T-helper 9 cell (primary cell): ENCODE measurements at places on chromosomes 3 and 15.

- no peak for DNase-seq
Observed at GRCh38 chr3:58459160-58459559, 25.5 kb upstream of the PDHB start.

GRCh38 chr15:63630036-63630751 lies 33.0 kb downstream of the FBXL22 start:
- no peak for DNase-seq

DNA sequence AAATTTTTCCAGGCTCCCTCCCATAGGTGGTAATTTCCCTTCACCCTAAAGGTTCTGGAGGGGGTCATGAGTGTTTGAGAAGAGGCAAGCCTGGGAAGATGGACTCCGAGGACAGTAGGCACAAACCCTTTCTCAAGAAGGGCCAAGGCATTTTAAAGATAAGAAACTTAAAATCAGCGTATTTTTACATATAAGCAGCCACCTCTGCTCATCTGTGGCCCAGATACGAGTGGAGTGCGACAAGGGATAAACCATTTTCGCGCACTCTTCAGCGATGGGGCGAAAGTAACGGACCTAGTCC lies 539 bp downstream of the RASSF1 start:
- DNase-seq = no peak

- DNase-seq = no peak
Observed at GRCh38 chr3:194110483-194110882, 25.5 kb upstream of the HES1 start.

DNA sequence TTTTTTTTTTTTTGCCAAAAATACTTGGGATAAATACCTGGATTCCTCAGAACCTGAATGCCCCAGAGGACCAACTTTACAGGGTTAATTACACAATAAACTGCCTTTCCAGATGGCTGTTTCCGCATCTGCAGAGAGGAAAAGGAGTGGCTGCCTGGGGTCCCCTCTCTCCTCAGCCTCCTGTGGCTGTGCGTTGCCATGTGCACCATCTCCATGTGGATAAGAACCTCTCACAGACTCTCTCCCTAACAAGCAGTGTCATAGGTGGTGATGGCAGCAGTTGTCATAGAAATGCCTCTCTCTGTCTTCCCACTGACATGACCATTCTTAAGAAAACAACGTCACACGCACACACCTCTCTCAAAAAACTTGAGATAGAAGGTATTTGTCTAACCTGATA lies 179.4 kb downstream of the RPLP1 start:
- no peak for DNase-seq

DNA sequence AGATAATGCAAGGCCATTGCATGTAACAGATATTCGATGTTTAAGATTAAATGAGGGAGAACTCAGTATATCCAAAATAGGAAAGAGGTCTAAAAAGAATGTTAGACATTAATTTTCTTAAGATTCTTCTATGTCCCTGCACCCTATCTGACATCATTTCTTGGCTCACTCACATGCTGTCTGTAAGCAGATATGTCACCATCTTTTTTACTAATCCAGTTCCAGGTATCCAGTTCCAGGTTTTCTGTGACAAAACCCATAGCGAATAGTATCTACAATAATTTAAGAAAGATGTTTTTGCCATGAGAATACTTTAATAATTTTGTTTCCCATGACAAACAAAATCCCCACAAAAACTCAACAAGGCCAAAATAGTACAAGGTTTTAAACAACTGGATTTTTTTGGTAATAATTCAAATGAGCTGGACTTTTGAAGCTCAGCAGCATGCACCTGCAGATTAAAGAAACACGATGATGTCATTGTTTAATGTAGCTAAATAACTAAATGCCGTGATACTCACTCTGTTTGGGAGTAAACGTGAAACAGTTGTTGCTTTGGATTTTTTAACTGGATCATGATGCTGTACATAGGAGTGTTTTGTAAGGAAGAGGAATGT lies 867.6 kb downstream of the EPHA3 start:
- no peak for DNase-seq

- DNase-seq = no peak
Observed at GRCh38 chr3:174340624-174341587, 518.2 kb upstream of the NAALADL2 start.

DNA sequence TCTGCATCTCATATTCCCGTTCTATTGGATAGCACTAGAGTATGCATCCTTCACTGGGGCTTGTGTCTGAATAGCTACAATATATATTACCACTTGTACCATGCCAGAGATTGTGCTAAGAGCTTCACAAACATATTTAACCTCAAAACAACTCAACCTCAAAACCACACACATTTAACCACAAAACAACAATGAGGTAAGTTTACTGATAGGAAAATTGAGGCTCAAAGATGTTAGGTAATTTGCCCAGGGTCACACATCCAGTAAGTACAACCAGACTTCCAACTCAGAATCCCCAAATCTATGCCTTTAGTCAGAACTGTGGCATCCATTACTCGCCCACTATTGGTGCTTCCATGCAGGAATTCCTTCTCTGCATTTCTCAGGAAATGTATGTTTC lies 220.0 kb downstream of the FAM43A start:
- no peak for DNase-seq

- DNase-seq = no peak
Observed at GRCh38 chr3:143000528-143000927, 842 bp upstream of the U2SURP start.

- DNase-seq = no peak
Observed at GRCh38 chr15:99503411-99503810, 62.4 kb upstream of the MEF2A start.

- no peak for DNase-seq
Observed at GRCh38 chr3:154421083-154421482, 8.9 kb downstream of the GPR149 start.

- DNase-seq = no peak
Observed at GRCh38 chr15:58795825-58796224, 24.7 kb downstream of the MINDY2 start.
